ENCODE measurements at places on chromosomes 3 and 15. TPM values are rescaled to one million over a fixed set of nuclear protein-coding genes. Genes with fewer than 3 reads are reported as not detected.

DLEC1 gene
- total RNA-seq: 0.05 TPM

LPP gene
- 44.7 TPM for total RNA-seq

ACOX2 gene
- 24.2 TPM for total RNA-seq

TM4SF18 gene
- 1.2 TPM for total RNA-seq

PIF1 gene
- 6.2 TPM for total RNA-seq

LMCD1 gene
- total RNA-seq: 57.5 TPM

CFAP91 gene
- total RNA-seq: 0.05 TPM

RBPMS2 gene
- total RNA-seq: 0.24 TPM

GTPBP8 gene
- total RNA-seq: 13.7 TPM

TBC1D5 gene
- 74.8 TPM for total RNA-seq

ACTL6A gene
- 39.3 TPM for total RNA-seq

CHST13 gene
- total RNA-seq: not detected

RARB gene
- 2.2 TPM for total RNA-seq

PCSK6 gene
- 0.73 TPM for total RNA-seq

ECE2 gene
- 0.12 TPM for total RNA-seq

PLA2G4D gene
- total RNA-seq: not detected

GPR149 gene
- not detected for total RNA-seq

SKOR1 gene
- not detected for total RNA-seq

DOCK3 gene
- 0.05 TPM for total RNA-seq

KY gene
- 0.25 TPM for total RNA-seq

KCNAB1 gene
- total RNA-seq: not detected

CHRM5 gene
- total RNA-seq: 0.06 TPM

SLC9C1 gene
- not detected for total RNA-seq

SLCO2A1 gene
- 0.44 TPM for total RNA-seq

CKMT1A gene
- total RNA-seq: 0.06 TPM

GOLGA8B gene
- total RNA-seq: 45.0 TPM

ZNF774 gene
- total RNA-seq: 0.34 TPM

LMOD3 gene
- total RNA-seq: not detected

COL6A5 gene
- not detected for total RNA-seq

CCDC39 gene
- total RNA-seq: not detected

FGF7 gene
- total RNA-seq: 129 TPM

BFSP2 gene
- not detected for total RNA-seq

TUSC7 gene
- not detected for total RNA-seq

PLXNB1 gene
- 12.4 TPM for total RNA-seq

TP63 gene
- total RNA-seq: 0.37 TPM

TSEN2 gene
- 14.0 TPM for total RNA-seq

SMAD6 gene
- total RNA-seq: 43.7 TPM

LTF gene
- total RNA-seq: not detected

LINGO1 gene
- 0.15 TPM for total RNA-seq

HAPLN3 gene
- 4.4 TPM for total RNA-seq

SLC22A13 gene
- total RNA-seq: not detected

SCN11A gene
- total RNA-seq: 0.15 TPM

CGGBP1 gene
- 37.3 TPM for total RNA-seq

Data from cardiac ventricle fibroblast (primary cell).